ENCODE measurements at places on chromosomes 5 and 9.

GRCh38 chr5:138568061-138568824 is 7.0 kb downstream of the HSPA9 start:
- DNase-seq = no peak

DNA sequence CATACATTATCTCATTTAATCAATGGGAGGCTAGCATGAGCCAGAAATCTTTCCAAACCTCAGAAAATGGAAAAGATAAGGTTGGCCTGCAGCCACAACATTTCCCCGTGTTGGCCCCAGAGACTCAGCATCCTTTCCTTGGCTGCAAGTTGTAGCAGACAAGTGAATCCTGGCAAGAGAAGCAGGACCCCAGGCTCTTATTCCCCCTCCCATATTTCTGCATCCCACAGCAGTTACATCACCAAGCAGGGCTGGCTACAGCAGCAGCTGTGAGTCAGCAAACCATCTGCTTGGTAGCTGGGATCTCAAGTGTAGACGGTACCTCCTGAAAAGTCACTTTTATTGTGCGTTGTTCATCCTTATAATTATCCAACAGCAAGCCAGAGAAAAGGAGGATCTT is 212.4 kb downstream of the GNA14 start:
- no peak for DNase-seq

DNA sequence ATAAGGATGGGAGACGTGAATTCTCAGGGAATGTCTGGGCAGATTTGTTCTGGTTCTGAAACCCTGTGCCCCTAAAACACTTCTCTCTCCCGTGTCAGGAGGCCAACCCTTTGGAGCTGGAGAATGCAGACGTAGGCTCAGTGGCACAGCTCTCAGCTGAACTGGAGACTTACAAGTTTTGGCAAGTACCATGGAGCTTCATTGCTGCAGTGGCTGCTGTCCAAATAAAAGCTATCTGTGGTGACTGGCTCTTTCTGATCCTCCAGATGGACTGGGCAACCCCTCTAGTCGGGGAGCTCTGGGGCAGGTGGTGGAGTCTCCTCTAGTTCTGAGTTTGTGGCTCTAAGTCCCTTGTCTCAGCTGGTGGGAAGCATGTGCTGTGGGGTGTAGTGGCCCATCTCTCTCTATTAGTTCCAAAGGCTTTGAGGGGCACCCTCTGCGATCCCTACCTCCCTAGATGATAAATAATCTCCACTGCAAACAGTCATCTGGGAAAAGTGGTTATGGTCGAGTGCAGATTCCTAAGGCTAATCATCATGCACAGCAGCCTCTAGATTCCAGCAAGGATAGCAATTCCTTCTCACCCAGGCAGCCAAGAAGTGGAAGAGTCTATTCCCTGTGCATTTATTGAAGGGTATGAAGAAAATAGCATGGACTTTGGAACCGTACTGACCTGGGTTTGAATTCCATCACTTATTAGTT is 204.2 kb upstream of the KLF4 start:
- DNase-seq = no peak

DNA sequence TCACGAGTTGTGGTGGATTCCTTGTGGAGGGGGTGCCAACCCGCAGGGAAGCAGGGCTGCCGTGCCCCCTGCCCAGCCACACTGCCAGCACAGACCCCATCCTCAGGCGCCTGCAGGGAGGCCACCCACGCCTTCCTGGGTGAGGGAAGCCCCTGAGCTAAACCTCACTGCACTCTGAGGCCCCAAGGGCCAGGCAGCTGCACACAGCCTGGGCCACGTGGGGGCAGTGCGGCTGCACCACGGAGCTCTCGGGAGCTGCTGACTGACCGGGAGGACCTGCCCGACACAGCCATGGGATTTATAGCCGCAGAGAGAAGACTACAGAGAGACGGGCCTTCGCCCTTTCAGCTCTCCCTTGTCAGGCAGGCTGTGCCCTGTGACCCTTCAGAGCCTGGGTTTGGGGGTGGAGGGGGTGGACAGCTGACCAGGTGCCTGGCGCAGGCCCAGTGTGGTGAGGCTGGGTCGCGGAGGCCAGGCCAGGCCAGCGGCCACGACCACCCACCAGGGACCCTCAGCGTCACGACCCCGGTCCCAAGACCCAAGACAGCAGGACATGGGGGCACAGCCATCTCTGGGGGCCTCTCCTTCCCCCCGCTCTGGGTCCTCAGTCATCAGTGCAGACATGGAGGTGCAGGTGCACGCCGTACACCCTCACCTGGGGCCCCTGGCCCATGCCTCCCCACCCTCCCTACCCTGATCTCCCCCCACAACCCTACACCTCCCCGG is 4.3 kb upstream of the AHRR start:
- peak; percentile 79 for DNase-seq

- DNase-seq = peak; percentile 48
Measured at GRCh38 chr5:38453506-38453905, 102.9 kb downstream of the LIFR start.

DNA sequence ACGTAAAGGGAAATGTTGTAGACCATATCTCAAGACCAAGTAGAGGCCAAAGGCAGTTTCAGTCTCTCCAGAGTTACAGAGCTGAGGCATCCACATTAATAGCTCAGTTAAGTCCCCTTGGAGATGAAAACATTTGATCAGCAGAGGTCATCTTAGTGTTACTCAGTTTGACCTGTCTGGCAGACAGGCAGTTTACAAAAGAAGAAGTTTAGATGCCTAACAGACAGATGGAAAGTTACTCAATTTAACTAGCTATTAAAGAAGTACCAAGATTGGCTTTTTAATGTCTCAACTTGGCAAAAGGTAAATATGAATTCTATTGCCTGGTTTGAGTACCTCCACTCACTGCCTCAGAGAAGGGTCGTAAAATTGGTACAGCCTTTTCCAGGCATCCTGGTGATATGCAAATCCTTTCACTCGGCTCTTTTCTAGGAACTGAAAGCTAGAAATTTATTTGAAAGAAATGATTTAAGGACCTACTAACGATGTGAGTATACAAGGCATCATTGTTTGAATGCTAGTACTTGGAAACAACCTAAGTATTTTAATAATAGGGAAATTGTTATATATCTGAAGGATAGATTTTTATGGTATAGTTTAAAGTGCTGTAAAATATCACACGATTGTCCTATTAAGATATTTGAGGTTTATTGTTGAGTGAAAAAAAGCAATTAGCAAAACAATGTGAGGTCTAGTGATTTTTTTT is 14.8 kb downstream of the ACO1 start:
- DNase-seq = no peak

DNA sequence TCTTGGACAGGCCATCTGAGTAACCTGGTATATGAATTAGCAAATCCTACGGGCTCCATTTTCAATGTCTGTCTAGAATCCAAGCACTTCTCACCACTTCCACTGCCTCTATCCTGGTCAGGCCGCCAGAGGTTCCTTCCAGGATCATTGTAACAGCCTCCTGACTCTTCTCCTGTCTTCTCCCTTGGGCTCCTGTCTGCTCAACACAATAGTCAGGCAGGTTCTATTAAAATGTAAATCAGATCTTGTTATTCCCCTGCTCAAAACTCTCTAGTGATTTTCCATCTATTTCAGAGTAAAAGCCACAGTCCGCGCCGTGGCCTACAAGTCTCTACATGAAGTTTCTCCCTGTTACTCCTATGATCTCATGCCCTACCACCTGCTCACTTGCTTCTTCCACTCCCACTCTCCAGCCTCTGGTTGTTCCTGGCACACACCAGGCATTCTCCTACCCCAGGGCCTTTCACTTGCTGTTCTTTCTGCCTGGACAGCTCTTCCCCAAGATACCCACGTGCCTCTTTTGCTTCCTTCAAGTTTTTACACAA is 21.7 kb downstream of the ZNF366 start:
- no peak for DNase-seq

DNA sequence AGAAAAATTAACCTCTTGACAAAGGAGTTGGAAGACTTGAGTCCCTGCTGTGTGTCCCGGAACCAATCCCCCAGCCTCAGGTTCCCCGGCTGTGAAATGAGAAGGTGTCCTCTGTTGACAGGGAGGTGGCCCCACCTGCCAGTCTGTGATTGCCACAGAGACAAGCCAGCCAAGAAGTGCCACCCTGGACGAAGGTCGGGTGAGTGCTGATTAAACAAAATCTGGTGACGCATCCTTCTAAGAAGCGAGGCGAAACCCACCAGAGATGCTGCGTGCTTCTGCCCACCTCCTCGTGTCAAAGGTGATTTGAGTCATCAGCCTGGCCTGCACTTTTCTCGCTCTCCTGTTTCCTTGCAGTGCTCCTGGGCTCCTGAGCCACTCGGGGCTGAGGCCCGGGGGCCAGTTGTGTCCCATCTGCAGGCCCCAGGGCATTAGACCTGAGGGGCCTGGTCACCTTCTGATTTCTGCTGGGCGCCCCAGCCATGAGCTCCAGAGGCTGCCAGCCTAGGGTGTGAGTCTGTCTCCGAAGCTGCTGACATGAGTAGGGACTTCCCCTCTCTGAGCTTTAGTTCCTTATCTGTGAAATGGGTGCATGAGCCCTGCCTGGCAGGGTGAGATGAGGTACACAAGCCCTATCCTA is 28.7 kb downstream of the NEK6 start:
- DNase-seq = no peak

DNA sequence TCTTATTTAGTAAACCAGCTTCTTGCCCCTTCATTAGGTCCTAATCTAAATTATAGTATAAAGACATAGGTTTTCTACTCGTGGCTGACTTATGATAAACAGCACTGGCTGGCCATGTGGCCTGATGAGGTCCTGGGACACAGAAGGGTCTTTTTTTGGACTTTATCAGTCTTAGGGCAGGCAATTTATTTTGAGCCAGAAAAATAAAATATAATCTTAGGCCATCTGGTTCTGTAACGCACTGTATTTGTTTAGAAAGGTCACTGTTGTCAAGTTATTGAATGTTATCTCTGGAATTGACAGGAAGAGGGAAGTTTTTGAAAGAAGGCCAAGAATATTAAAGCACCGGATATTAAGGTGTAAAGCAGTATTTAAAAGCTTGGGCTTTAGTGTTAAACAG is 53.9 kb downstream of the RFX3 start:
- DNase-seq = no peak

DNA sequence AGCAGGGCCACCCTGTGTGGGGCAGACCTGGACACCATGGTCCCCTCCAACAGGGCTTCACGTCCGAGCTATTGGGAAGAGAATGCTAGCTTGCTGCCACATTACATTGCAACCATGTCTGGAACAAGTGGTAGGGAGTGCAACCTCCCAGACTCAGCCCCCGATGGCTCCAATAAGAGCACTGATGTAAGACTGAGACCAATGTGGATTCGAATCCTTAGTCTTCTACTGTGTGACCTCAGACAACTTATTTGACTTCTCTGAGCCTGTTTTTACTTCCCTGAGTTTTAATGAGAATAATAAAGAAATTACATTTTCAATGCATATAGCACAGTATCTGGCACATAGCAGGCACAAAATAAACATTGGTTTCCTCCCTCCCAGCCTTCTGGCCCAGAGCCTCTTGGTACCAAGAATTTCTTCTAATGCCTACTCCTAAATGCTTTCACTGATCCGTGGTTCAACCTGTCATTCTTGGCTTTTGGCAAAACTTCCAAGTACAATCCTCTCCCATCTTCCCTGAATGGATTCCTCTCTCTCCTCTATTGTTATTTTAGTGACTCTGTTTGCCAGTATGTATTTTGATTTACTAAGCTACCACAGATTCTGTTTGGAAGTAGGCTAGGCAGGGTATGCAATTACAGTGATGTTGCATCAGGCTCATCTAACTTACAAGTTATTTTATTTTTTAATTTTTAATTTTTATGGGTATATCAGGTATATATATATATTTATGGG is 34.6 kb upstream of the COL15A1 start:
- DNase-seq = no peak

Measured in activated naive CD8-positive, alpha-beta T cell treated with anti-CD3 and anti-CD28 coated beads, Interleukin-2, amount 10 ng/mL, durations not matched to agents 7 days and 5 days (primary cell).